ENCODE measurements at places on chromosomes 13 and 19.

DNA sequence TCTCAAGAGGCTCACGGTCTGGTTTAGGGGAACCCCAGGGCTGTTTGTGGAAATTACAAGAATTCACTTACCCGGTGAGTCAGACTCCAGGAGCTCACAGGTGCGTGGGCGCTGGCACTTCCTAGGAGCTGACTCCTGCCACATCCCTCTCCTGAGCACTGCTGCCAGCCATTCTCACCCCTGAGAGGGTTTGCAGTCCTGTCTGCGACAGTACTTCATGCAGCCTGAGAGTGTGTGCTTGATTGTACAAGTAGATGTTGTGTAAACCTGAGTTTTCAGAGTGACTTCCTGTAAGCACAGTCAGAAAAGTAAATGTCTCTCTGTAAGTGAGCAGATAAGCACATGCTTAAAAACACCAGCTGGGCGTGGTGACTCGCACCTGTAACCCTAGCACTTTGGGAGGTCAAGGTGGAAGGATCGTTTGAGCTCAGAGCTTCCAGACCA is 8.1 kb downstream of the MRPL4 start:
- DNase-seq = no peak

- DNase-seq = peak; percentile 14
Measured at GRCh38 chr19:4140237-4140711, 13.2 kb upstream of the CREB3L3 start.

DNA sequence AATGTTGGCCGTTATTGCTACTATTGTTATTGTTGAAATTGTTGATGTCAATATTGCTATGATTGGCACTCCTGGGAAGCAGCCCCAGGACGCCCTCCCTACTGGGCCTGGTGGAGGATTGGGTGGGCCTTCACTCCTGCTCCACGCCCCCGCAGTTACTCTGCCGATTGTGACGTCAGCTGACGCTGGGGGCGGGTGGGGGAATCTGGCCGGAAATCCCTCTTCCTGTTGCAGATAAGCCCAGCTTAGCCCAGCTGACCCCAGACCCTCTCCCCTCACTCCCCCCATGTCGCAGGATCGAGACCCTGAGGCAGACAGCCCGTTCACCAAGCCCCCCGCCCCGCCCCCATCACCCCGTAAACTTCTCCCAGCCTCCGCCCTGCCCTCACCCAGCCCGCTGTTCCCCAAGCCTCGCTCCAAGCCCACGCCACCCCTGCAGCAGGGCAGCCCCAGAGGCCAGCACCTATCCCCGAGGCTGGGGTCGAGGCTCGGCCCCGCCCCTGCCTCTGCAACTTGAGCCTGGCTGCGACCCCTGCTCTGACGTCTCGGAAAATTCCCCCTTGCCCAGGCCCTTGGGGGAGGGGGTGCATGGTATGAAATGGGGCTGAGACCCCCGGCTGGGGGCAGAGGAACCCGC is at the start of gene ETV2:
Gene ETV2 (plus strand): TSS at position 231 of the 637 bp plus-strand sequence. CDS start 716 bp downstream, outside the sequence.
- no peak for DNase-seq

DNA sequence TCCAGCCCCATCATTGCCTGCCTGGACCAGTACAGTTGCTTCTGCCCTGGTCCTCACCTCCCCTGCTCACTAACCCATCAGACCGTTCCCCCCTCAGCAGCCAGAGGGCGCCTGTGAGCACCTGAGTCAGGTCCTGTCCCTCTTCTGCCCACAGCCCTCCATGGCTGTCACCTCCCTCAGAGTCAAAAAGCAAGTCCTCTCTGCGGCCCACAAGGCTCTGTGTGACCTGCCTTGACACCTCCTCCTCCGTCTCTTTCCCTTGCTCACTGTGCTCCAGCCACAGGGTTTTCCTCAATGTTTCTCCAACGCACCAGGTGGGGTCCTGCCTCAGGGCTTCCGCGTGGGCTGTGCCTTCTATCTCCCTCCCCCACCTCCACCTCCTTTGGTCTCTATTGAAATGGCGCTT is 29.4 kb upstream of the PTPRS start:
- peak; percentile 30 for DNase-seq

GRCh38 chr13:75870397-75870903 is 234.3 kb downstream of the LMO7 start:
- peak; percentile 10 for DNase-seq

DNA sequence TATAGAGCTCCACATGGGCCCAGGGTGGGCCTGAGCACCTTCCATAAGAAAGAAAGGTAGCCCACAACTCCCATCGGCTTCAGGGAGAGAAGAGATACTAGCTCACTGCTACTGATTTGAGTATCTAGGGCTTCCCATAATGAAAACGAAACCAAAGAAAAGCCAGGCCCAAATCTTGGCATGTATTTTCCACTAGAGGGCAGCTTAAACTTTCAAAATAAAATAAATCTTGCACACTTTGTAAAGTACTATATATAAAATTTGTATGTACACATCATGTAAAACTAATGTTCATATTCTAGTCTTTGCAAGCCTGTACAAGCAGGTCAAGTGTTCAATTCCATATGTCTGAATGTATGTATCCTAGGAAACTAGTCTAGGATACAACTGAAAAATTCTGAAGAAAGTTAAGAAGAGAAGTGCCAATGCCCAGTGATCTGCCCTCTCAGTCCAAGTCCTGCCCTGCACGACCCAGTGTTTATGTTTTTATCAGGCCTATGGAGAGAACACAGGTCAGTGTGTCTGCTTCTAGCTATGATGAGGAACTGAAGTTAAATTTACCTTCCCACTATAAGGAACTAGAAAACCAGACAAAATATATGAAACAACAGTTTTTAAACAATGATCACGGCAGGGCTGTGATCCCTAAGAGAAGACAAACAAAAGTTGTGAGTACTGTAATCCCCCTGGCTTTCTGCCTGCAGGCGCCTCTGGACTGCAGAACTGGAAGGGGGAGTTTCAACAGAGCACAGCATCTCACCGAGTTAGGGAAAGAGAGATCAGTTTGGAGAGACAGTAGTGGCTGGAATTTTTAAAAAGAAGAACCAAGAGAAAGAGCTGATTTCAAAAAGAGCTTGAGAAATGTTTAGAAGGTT is 475.7 kb downstream of the UQCRFS1 start:
- DNase-seq = no peak

- DNase-seq = no peak
Measured at GRCh38 chr19:47511681-47512080, 3.2 kb downstream of the NAPA start.

GRCh38 chr13:106597186-106597585 is 29.2 kb upstream of the ARGLU1 start:
- no peak for DNase-seq

GRCh38 chr13:51614350-51614786 is 30.1 kb downstream of the WDFY2 start:
- peak; percentile 24 for DNase-seq

DNA sequence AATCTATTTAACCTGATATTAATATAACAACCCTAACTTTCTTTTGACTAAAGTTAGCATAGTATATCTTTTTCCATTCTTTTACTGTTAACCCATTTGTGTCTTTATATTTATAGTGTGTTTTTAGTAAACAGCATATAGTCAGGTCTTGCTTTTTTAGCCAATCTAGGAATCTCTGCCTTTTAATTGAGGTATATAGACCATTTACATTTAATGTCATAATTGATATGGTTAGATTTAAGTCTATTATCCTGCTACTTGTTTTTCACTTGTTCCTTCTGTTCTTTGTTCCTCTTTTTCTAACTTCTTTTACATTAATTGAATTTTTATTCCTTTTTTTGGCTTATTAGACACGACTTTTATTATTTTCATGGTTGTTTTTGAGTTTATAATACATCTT is 174.4 kb downstream of the KCTD15 start:
- DNase-seq = no peak

DNA sequence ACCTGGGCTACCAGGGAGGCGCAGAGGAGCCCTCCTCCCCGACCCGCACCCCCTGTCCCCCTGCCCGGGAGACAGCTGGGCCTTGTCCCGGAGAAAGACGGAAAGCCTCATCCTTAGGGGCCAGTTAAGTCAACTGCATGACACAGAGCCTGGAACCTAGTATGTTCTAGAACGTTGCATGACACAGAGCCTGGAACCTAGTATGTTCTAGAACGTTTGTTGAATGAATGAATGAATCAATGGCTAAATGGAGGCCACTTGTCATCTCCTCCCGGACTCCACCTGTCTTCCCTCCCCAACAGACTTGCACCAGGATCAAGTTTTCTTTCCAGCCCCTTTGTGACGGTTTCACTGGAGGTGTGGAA is 706 bp downstream of the SERP2 start:
- DNase-seq = no peak

DNA sequence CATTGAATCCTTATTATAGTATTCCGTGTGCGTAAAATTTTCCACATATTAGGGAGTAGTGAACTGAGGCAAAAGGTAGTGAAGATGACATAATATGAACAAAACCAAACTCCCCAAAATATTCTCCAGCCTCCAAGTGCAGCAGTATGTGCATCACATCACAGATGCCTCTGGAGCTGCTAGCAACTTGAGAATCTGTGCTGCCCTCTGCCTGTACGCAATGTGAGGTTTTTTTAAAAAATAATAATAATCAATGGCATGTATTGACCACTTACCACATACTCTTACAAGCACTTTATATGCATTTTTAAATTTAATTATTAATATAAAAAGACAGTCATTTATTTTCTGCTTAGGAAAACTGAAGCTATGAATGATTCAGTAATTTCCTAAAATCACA is 583.0 kb upstream of the SPRY2 start:
- no peak for DNase-seq

DNA sequence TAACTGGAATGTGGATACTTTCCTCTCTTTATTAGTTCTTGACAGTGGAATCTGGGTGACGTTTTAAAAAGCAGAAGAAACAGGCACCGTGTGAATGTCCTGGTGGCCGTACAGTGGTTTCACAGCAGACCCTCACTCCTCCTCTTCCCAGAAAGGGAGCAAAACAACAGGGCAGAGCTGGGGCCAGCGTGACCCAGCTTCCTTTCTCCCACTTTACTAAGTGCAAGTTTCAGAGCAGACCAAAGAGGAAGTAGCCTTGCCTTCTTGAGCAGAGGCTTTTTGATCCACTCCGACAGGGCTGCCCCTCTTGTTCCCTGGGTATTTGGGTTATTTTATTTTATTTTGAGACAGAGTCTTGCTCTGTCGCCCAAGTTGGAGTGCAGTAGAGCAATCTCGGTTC is 19.6 kb upstream of the C19orf33 start:
- DNase-seq = no peak

- DNase-seq = no peak
Measured at GRCh38 chr13:44051918-44052675, 172.4 kb downstream of the LACC1 start.

DNA sequence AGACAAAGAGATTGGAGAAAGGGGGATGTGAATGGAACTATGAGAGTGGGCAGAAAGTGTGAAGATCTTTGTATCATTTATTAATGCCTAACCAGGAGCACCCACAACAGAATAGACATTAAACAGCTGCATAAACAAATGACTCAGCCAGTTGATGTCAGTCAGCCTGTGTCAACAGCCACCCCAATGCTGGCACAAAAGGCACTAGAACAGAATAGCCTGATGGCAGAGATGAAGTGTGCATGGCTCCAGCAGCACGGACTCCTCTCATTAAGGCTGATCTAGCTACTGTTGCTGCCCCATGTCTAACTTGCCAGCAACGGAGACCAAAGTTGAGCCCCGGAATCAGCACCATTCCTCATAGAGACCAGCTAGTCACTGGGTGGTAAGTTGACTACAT is 7.8 kb downstream of the CPB2 start:
- no peak for DNase-seq

DNA sequence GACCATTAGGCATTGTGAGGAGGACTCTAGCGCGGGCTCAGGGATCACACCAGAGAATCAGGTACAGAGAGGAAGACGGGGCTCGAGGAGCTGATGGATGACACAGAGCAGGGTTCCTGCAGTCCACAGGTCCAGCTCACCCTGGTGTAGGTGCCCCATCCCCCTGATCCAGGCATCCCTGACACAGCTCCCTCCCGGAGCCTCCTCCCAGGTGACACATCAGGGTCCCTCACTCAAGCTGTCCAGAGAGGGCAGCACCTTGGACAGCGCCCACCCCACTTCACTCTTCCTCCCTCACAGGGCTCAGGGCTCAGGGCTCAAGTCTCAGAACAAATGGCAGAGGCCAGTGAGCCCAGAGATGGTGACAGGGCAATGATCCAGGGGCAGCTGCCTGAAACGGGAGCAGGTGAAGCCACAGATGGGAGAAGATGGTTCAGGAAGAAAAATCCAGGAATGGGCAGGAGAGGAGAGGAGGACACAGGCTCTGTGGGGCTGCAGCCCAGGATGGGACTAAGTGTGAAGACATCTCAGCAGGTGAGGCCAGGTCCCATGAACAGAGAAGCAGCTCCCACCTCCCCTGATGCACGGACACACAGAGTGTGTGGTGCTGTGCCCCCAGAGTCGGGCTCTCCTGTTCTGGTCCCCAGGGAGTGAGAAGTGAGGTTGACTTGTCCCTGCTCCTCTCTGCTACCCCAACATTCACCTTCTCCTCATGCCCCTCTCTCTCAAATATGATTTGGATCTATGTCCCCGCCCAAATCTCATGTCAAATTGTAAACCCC is 2.8 kb upstream of the CEACAM5 start:
- DNase-seq = no peak
